Stimulated activated CD8-positive, alpha-beta memory T cell treated with anti-CD3 and anti-CD28 coated beads, Interleukin-7, amount 100 ng/mL, for 4 hours (primary cell): ENCODE measurements at places on chromosomes 3 and 15.

DNA sequence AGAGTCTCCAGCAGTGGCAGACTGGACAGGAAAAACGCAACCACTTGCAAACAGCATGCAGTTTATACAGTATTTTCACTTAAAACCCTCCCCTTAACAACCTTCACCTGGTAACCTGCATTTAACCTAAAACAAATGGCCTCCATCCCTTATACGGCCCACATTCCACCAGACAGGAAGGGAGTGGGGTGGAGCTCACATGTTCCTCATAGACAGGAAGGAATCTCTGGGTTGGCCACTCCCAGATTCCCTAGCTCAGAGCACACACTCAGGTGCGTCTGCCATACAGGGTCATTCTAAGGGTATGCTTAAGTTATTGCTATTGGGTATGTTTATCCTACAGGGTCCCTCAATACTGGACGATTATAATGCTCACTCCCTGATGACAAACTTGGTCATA, 16.8 kb upstream of the ABHD2 start:
- no peak for DNase-seq

DNA sequence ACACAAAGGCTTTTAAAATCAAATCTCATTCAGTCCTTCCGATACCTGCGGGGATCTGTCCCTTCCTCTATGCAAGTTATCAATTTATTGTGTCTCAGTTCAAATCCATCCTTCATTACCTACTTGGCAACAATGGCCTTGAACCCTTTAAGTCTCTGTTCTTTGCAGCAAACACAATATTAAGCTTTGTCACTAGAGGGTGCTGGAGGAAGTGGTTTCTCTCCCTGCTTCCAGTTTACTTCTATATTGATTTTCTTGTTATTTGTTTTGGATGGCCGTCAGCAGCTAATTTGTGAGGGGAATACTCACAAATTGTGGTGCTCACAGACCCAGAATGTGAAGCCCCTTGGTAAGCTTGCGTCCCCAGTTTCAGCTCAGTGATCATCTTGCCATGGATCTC, 278.3 kb downstream of the FGF12 start:
- DNase-seq: no peak

- DNase-seq: no peak
These were observed 72.0 kb upstream of the PCSK6 start for GRCh38 chr15:101561584-101561906.

DNA sequence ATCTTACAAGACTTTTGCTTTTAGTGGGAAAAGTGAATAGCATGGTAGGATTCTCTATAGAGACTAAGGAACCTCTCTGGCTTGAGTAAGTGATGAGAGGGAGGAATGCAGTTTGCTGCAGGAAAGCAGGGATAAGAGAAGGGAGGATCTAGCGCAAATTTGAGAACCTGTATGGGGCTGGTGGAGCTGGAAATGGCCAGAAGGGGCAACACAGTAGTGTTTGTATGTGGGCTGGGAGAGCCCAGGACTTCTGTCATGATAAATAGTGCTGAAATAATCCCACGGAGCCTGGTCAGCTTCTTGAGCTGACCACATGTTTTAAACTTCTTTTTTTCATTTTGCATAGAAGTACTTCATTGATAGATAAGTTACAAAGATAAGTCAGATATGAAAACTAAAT, 11.2 kb upstream of the SHC4 start:
- no peak for DNase-seq

DNA sequence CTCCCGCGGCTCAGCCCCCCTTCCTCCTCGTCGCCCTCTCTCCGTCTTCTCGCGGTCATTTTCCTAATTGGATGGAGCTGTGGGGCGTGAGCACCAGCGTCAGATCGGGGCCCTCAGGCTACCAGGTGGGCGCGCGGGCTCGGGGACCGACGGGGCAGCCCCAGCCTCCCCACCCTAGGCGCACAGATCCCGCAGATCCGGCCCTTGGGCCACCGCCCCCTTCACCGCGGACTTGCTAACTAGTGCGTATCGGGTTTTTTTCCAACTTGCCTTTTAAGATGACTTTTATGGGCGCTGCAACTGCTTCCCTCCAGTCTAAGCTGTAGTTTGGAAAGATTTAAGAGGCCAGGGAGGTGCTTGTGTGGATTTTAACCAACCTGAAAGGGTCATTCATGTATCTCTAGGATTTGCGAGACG, 1.3 kb downstream of the ZNF710 start:
- DNase-seq: peak; percentile 17

- DNase-seq: no peak
These were observed 10.6 kb downstream of the LRIG1 start for GRCh38 chr3:66490214-66490613.

GRCh38 chr3:40873476-40873875, 325.8 kb upstream of the CTNNB1 start:
- DNase-seq: no peak

- DNase-seq: no peak
These were observed 31.2 kb upstream of the UMPS start for GRCh38 chr3:124699051-124699450.

- DNase-seq: no peak
These were observed 1.8 kb downstream of the UBE2E1 start for GRCh38 chr3:23807424-23808015.

DNA sequence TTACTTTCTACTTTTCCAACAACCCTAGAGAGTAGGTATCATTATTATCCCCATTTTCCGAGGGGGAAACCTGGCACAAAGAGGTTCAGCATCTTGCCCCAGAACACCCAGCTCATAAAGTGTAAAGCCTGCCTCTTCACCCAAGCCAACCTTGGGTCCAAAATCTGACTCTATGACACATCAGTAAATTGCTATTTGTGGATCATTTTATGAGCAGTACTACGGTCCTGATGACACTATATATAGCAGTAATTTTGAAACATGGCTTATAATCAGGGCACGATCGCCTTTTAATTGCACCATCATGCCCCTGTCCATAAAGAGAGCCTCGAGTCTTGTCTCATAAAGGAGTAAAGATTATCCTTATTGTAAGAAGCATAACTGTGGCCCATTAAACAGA, 9.7 kb downstream of the MAGI1 start:
- no peak for DNase-seq

DNA sequence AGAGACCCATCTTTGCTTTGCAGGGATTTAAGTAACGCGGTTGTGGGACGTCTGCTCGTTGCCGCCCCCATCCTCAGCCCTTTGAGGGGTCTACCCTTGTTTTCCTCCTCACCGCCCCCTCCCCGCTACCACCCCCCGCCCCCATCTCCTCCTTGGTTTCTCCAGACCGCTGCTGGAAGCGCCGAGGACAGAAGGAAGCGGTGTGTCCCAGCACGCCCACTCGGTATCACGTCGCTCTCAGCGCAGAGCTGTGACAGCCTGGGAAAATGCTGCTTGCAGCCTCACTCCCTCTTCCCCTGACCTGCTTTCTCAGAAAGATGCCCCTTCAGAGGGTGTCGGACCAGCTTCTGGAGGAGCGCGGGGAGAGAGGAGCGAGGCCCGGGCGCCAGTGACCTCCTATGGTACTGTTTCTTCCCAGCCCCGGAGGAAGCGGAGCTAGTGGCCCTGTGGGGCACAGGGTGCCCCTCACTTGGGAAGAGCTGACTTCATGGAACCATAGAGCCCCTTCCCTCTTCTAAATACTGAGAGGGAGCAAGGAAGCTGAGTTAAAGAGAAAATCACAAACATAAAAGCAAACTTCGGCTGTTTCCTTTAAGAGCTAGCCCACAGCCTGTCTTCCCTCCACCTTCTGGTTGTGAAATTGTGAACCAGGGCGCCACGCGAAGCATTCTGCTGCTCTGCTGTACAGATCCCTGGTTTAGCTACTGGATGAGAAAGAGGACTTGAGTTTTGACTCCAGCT, 698 bp downstream of the IL1RAP start:
- peak; percentile 12 for DNase-seq

DNA sequence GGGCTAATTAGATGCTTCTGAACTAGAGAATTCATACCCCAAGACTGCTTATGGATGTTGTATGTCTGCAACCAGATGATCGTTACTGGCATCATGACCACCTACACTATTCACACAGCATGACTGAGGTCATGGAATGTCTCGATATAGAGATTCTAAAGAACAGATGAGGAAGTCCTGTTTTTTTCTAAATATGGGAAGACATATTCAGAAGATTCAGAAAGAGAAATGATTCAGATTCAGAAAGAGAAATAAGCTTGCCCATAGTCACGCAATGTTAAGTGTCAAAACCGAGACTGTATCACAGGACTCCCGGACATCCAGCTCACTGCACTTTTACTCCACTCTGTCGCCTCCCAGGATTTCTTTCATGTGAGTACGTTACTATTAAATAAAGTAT, 136.2 kb downstream of the TPRG1 start:
- DNase-seq: no peak

GRCh38 chr3:115800489-115801075, 177.3 kb downstream of the GAP43 start:
- DNase-seq: no peak

DNA sequence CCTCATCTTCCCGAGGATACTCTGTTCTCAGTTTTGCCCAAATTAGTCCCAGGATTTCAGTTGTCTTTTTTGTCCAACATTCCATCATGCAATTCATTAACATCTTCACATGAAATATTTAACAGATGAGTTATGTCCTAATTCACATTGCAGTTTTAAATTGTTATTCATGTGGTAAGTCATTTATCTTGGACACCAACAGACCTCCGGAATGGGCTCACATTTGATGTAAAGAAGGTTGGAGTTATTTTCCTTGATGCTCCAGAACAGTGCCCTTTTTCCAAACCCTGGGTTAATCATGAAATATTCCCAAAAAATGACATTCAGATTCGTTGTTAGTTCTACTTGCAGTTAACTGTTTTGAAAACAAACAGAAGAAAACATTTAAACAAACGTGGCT, 32.8 kb upstream of the LRTM1 start:
- no peak for DNase-seq

- no peak for DNase-seq
These were observed 3.7 kb downstream of the C3orf18 start for GRCh38 chr3:50563867-50564266.

- no peak for DNase-seq
These were observed 57.6 kb downstream of the DNAH1 start for GRCh38 chr3:52373676-52374075.

- DNase-seq: no peak
These were observed 593 bp downstream of the CIAO2A start for GRCh38 chr15:64092864-64093626.

DNA sequence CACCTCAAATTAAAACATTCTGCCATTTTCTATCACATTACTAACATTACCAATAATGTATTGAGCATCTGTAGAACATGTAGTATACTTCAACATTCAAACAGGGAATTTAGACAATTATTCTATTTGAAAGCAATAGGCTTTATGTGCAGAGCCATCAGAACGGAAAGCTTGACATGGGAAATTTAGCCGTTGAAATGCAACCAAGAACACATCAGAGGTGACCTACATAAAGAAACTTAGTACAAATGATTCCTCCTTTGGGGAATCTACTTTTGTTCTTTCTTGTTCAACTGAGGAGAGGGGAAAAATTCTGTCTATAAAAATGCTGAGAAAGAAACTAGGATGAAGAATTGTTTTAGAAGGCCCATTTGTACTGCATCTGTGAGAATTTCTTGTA, 38.6 kb upstream of the RBMS3 start:
- DNase-seq: no peak

GRCh38 chr3:143070977-143071551, 48.5 kb upstream of the CHST2 start:
- no peak for DNase-seq

DNA sequence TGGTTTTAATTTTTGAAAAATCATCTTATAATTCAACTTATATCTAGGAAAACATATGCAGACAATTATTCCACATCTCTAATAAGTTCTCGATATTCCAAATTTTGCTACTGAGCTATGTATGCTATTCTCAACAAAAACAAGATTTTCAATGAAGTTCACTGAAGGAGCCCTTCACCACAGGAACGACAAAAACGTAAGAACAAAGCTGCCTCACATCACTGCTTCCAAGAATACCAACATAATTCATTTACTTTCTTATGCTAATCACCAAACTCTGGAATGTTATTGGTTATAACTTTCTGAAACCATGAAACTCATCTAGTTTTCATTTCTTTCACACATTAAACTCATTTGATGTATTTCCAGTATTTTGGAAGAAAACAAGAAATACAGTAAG, 49.7 kb downstream of the GNB4 start:
- no peak for DNase-seq

- DNase-seq: no peak
These were observed 100.7 kb downstream of the ASB7 start for GRCh38 chr15:100703032-100703578.

- DNase-seq: no peak
These were observed 2.7 kb downstream of the RFTN1 start for GRCh38 chr3:16510620-16511319.

GRCh38 chr15:38665586-38666305, 101.1 kb upstream of the RASGRP1 start:
- DNase-seq: no peak

DNA sequence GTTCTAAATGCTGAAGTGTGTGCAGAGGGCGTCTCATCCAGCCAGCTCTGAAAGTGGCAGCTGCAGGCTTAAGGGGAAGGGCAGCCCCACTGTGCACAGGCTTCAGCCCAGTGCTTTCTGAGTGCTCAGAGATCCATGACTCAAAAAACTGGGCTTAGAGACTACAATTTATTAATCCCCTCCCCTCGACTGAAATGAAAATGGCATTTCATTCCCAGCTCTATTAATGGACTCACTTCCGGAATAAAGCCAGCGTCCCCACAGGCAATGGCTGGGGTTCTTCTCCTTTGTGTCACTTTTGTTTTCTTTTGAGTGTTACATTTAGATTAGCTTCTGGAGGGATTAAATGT, 55.5 kb upstream of the PLXNA1 start:
- no peak for DNase-seq

DNA sequence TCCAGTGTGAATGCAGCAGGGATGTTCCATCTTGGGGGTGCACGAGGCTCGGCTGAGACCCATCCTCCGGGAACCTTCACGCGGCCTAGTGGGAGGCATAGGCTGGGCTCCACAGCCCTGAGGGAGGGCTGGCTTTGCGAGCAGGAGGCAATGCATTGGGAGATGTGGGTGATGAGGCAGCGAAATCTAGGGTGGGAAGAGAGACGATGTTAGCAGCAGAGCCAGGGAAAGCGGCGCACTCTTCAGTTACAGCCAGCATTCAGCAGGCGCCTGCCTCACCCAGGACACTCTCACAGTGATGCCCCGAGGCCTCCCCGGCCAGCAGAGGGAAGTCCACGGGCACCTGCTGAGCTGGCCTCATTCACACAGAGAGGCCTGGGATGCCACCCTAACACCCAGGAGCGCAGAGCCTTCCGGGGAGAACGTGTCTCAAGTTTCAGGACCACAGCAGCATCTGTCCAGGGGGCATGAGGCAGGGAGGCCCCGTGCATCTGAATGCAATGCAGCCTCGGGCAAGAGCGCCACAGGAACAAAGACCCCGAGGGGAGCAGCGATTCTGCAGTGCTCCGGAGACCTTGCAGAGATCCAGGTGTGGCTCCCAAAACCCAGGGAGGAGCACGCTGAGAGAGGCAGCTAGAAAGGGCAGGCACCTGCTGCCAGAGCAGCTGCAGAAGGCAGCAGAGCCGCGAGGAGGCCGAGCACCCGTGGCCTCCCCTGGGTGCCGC, 102.4 kb downstream of the NUP210 start:
- DNase-seq: no peak

DNA sequence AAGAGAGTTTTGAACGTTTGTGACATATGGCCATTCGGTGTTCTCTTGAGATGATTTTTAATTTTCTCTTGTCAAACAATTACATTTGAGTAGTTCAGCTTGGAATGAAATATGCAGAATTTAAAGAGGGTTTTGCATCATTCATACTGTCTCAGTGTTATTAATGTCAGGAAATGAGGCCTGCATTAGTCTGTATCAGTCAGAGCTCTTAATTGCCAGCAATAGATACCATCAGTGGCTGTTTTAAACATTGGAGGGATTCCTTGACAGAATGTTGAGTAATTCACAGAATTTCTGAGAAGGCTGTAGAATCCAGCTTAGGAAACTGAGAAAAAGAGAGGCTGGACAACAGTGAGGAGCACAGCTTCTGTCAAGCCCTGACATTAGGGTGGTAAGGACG, 722.0 kb downstream of the NR2F2 start:
- no peak for DNase-seq
